Hypothalamus (tissue), 51 donors: ENCODE measurements at places on chromosomes 11 and 22.

DNA sequence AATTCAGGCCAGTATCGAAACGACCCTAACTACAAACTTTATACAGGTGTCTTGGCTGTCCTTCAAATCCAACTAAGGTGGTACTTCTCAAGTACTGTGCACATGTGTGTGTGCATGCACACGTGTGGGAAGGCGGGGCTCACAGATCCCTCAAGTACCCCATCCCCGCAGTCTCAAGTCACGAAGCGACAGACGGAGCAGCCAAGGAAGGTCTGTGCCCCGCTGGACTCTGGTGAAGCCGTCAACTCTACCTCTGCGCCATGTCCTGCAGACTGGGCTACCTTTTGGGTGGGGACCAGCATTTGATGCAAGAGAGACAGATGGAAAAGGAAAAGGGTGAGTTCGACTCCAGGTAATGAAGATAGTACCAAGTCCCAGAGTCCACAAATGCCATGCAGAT, 169.0 kb downstream of the CRYBB2 start:
- DNase-seq: no peak

DNA sequence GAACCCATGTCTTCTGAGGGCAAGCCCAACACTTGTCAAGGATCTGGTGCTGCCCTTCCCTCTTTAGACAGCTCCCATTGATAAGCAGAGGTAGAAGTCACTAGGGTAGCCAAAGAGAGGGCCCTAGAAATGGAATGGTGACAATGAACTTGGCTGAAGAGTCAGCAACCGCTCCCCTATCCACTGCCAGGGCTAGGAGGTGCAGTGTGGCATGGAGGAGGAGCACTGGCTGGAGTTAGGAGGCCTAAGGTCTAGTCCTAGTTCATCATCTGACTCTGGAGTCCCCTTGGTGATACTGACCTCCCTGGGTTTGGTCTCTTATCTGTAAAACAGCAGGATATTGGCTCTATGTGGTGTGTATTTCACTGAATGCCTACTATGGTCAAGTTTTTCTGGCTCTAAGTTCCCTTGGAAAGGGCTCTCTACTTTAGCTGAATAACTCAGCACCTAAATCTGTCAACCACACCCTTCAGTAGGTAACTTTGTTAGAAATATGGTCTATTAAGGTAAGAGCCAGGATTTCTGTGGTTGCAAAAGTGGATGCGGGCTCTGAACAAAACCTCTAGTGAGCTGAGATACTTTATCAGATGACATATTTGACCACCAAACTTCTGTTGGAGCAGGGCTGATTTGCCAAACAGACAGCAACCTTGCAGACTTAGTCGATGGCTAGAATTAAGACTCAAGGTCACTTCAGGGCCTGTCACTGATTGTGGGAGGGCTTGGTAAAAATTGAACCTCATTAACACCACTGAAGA, 10.5 kb downstream of the TIMP3 start:
- DNase-seq: no peak

DNA sequence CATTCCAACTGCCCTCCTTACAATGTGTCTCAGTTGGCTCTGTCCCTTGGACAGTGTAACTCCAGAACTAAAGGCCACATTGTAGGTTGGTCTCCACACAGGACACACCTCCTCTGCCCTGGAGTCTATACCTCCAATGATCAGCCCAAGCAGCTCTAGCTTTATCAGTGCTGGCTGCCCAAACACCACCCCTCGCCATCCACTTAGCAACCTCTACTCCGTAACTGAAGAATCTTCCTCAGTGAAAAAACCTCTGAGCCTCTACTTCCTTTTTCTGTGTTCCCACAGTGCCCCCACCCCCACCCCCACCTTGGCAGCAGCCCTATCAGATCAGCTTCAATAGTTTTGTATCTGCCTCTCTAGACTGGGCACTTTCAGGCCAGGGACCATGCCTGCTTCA, 33.4 kb downstream of the SERPINH1 start:
- no peak for DNase-seq

DNA sequence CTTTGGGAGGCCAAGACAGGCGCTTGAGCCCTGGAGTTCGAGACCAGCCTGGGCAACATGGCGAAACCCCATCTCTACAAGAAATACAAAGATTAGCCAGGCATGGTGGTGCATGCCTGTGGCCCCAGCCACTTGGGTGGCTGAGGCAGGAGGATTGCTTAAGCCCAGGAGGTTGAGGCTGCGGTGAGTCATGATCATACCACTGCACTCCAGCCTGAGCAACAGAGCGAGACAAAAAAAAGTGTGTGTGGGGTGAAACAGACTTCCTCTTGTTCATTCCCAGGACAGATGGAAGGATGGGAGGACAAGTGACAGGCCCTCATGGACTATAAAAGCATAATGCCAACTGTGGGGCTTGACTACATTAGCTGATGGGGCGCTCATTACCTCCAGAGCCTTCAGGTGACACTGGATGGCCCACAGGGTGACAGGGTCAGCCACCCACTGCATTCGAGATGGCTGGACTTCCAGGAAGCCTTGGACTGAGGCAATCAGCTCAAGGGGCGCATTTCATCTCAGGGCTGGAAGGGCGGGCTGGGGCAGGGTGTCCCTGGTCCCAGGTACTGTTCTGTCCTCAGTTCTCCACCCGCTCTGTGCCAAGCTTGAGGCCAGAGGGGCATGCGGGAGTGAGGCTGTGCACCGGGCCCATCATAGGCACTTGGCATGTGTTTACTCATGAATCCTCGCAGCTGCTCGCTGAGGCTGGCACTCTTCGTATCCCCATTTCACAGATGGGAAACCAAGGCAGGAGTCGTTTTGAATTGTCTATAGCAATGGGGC, 12.5 kb downstream of the NPTXR start:
- DNase-seq: no peak

GRCh38 chr22:27850000-27850521, 48.5 kb upstream of the MN1 start:
- DNase-seq: no peak

DNA sequence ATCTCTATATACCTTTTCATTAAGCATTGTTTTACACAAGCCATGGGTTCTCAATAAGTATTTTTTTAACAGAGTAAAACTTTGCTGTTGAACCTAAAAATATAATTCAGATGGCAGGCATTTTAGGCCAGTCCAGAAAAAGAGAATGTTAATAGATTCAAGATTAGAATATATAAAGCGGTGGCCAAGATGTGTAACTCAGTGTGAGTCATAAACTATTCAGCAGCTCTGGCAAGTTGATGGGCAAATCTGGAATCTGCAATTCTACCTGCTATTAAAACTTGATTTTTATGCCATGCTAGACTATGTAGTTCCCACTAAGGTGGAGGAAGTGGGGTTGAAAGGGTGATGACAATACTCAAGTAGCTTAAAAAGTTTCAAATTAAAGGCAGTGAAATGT, 45.4 kb downstream of the CASP12 start:
- DNase-seq: no peak

GRCh38 chr11:45844822-45845578, 2.3 kb upstream of the CRY2 start:
- no peak for DNase-seq

DNA sequence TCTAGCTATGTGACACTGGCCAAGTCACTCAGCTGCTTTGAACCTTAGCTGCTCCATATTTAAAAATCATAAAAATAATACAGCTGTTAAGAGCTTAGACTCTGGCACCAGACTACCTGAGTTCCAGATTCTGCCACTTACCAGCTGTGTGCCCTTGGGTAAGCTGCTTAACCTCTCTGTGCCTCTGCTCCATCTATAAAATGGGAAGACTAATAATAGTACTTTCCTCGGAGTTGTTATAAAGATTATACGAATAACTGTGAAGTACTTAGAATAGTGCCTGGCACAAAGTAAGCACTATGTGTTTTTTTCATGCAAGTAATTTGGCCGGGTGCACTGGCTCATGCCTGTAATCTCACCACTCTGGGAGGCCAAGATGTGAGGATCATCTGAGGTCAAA, 1.4 kb downstream of the HDHD5 start:
- no peak for DNase-seq

- DNase-seq: no peak
Observed at GRCh38 chr11:35787013-35787504, 124.5 kb downstream of the TRIM44 start.

DNA sequence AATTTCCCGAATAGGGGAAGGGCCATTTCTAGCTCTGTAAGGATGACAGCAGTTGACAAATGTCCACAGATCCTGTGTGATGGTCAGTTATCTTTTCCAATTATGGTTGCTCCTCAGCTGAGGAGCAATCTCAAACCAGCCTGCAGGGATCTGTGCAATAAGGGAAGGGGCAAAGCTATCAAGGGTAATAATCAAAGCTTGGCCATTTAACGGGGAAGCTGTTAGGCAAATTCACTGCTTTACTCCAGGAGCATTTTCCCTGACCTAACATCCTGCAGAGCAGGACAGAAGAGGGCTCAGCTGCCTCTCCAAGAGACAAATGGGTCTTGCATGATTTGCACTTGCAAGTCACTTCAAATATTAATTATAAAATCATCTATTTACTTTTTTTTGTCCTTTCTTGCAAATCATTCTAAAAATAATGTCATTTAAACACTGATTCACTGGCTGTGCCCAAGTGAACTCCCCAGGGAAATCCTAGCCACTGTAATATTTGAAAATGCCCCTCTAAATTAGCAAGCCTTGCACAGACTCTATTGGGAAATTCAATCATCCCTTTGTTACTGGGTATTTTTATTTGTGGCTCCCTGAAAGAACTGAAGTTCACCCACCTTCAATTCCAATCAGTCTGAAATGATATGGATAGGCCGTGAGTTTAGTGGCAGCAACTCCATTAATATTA, 1256.7 kb downstream of the LRRC4C start:
- no peak for DNase-seq

DNA sequence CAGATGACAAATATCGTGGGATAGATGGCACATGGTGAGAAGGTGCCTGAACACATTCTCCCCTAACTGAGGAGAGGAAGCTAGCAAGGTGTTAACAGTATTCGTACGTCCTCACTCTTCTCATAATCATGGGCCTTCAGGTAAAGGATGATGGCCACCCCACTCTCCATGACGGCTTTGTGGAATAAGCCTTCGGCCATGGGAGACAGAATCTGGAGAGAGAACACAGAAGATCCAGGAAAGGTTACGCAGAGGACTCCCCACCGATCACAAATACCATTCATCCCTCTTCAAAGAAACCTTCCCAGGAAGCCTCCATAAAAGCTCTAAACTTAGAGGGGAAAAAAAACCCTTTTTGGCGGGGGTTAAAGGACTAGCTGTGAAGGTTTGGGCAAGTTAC, 189.9 kb downstream of the BCR start:
- DNase-seq: no peak

DNA sequence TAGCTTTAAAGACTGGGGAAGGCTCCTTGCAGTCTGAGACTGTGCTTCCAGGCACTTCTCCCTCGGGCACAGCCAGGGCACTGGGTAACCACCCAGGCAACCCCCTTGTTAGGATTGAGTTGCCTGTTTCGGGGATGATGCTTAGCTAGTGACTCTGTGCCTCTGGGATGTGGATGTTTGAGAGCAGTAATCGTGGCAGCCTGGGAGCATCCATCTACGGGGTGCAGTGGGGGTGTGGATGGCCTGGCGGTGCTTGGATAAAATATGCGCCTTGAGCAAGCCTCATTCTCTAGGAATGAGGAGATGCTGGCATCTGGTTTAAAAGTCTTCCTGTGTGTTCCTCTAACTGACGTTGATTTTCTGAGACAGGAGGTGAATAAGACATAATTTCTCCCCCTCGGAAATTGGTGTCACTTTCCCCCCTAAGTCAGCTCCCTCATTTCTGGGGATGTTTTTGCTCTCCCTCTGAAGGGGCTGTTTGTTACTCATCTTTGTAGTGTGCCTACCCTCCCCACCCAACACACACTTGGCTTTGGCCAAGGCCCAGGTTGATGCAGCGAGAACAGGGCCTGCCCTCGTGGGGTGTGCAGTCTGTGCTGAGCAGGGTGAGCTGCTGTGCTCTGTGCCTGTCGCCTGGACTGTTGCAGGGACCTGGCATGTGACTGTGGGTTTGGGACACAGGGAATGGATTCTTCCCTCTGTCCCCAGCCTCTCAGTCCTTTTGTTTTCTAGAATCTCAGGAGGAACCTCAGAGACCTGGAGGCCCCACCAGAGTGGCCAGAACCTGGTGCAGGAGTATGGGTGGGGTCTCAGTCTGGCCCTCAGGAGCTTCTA, 2.0 kb downstream of the GNAZ start:
- DNase-seq: no peak

GRCh38 chr11:45170484-45170883, 24.0 kb downstream of the PRDM11 start:
- no peak for DNase-seq

DNA sequence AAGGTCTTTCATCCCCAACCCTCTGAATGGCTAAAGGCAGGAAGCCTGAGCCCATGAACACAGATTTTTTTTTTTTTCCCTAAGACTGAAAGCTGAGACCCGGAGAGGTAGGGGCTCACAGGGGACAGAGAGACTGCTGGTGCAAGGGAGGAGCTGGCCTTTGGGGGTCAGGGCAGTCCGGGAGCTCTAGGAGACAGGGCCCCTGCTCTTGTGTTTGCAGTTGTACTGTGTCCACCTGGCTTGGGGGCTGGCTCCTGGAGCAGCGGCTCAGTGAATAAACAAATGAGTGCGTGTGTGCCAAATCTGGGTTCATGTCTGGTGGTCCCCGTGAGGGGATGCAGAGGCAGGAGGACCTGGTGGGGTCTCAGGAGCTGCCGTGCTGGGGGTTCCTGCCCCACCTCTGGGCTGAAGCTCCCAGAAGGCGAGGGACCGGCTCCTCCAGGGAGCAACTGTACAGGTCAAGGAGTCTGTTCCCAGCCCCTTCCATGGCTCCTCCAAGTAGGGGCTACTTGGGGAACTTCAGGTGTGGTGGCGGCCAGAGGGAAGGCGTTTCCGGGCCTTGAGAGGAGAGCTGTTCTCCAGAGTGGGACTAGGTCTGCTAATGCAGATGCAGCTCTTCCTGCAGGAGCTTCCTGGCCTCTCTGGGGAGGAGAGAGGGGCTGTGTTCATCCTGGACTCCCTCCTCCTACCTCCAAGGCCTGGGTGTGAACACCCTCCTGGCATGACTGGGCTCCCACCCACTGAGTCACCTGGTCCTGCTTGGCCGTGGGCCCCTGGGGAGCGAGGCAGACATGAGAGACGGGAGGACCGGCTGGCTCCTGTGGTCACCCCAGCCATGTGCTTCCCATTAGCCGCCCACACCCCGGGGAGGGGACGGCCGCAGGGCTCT, 57.6 kb downstream of the FBXO7 start:
- DNase-seq: no peak
